ENCODE measurements at places on chromosomes 5 and 9.

- no peak for DNase-seq
Observed at GRCh38 chr9:129414377-129414992, 206.4 kb downstream of the C9orf50 start.

DNA sequence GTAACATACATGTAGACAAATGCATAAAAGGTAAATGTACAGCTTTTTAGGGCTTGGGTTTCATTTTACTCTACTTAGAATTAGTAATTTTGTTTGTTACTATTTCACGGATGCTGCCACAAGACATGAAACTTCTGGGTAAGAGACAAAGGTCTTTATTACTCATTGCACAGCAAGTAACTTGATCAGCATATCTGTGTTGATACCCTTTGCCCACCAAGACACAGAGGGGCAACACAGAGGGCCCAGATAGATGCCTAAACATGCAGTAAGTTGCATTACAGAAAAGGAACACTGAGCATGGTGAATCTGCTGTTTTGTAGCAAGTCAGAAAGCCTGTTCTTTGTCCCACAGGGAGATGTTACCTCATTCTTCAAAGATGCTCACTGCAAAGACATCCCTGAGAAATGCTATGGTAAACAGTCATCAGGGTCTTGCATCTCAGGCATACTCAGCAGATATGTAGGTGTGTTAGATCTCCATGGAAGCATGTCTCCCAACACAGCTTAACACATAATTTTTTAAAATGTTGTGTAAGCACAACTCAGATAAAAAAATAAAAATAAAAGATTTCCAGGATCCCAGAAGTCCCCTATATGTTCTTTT lies 10.3 kb downstream of the ITGA2 start:
- DNase-seq = no peak

DNA sequence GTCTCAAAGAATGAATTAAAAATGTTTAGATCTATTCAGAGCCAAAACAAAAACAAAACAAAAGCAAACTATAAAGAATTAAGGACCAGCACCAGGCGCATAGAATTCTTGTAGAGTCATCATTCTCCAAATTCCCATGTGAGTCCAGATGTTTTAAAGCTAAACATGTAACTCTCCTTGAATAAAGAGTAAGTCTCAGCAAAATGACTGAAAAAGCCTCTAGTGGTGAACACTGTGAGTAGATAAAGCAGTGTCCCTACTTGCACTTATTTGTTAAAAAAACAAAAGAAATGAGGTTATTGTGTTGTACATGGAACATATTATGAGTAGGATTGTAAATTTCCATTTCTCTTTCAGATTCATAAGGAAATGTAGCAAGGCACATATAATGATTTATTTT lies 44.0 kb downstream of the NNT start:
- DNase-seq = no peak

DNA sequence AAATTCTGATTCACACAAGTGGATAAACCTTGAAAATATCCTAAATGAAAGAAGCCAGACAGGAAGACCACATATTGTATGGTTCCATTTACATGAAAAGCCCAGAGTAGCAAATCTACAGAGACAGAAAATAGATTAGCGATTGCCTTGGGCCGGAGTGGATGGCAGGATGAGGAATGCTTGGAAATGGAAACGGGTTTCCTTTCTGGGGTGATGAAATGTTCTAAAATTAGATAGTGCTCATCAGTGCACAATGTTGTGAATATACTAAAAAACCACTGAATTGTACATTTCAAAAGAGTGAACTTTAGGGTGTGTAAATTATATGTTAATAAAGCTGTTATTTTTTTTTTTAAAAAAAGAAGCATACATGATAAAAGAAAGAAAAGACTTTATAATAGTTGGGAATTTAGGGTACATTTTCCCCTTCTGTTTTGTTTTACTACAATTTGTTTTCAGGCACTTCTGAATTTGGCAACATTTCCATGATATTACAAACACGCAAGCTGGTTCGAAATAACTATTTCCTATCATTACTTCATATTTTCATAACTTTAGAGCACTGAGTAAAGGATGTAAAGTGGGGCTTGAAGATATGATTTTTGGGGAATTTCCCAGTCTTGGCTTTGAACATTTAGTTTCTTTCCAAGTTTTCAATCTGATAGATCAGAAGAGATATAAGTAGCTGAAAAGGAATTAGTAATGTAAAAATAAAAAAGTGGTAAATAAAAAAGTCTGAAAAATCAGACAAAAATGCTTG lies 23.9 kb downstream of the SLC35A4 start:
- no peak for DNase-seq

GRCh38 chr5:142506756-142507155 lies 179.1 kb downstream of the FGF1 start:
- DNase-seq = no peak

DNA sequence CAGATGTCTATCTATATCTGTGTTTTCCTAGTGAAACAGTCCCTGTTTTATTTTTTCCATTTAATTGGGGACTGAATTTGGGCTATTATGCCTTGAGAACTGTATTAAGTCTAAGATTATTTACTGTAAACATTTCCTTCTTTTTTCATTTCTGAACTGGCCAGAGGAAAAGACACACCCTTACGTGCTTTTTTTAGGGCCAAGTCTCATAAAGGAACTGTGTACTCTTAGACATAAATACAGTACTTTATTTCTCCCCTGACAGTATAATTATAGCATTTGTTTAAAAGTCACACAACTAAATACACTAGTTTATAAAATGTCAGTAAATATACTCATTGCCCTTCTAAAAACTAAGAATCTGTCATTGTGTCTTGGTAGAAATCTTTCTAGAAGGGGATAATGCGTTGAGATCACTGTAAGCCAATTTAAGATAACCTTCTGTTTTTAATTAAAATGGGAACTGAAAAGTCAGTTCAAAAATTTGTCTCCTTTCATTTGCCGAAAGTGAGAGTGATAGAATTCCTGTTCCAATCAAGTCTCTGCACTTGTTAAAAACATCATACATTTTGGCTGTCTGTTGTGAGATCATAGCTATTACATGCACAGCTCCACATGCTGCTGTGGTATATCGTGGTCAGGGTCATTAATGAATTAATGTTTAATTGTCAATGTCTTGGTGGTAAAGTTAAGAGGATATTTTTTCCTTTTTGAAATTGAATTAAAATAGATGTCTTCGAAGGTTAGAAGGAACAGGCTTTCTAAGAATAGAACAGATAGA lies 132.1 kb downstream of the FOCAD start:
- DNase-seq = no peak

All from DMS153 (cell line).